Activated T-cell treated with anti-CD3 and anti-CD28 coated beads, Interleukin-2, amount 50 U/mL, for 1 hour (primary cell): ENCODE measurements at places on chromosomes 1 and 21.

- peak; percentile 53 for DNase-seq
Observed at GRCh38 chr1:50968821-50969610, 1.0 kb upstream of the CDKN2C start.

DNA sequence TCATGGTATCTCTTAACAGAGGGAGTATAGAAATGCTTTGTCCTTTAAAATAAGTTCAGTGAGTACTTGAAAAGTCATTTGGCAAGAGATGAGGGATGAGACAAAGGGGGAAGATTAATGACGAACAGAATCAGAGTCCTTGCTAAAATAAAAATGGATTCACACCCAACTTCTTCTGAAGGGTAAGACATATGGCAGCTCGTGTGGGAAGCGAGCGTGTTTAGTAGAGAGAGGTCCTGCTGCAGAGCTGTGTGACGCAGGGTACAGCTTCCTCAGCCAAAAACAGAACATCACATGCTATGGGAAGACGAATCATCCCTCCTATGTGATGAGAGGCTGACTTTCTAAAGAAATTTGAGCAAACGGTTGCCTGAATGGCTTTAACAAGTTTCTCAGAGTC, 158.5 kb upstream of the LMO4 start:
- no peak for DNase-seq

DNA sequence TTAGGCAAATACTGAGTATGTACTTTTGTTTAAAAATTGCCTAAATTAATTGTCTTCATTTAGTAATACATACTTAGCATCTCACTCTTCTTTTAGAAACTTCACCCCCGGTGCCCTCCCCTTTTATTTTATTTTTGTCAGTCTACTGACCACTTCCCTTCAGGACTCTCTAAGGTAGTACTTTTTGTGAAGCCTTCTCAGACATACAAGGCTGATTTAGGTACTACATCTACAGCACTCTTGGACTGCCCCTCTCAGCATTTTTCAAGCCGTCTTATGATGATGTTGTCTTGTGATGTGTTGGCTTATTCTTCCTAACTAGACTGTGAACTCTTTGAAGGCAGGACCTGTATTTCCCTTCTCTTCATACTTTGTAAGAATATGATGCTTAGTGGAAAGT, 24.7 kb downstream of the RPS6KC1 start:
- DNase-seq = no peak

DNA sequence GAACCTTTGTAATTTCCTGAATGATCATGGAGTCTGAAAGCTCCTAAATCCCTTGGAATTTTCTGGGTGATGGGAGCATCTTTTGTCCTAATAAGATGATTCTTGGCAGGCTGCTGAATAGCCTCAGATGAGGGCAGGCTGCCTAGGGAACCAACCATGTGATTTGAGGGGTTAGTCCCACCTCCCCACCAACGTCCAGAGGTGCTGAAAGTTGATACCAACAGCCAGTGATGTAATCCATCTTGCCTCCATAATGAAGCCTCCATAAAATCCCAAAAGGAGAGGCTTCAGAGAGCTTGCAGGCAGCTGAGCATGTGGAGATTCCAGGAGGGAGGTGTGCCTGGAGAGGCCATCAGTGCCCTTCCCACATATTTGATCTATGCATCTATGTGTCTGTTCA, 43.7 kb downstream of the GTF2B start:
- no peak for DNase-seq

- DNase-seq = no peak
Observed at GRCh38 chr1:247357781-247358211, 26.1 kb upstream of the ZNF496 start.

DNA sequence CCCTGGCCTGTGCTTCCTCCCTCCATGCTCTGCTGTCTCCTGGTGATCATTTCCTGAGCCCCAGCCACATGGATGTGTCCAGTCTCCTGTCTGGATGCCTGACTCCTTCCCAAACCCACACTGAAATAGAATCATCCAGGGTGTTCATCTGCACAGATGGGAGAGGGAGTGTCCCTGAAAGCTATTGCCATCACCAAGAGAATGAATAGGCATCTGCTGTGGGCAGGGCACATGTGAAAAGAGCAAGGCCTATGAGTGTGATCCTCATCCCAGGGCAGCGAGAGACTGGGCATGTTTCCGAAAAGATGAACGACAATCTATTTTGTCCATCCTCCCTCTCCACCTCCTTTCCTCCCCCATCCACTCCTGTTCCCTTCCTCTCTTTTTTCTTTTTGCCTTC, 5.0 kb downstream of the IGSF21 start:
- DNase-seq = no peak
